ENCODE measurements at places on chromosomes 11 and 22.
A peak's percentile ranks its signal among the peaks of the same experiment; 100 is the strongest.

GRCh38 chr11:120089036-120090001 lies 48.6 kb downstream of the TRIM29 start:
- DNase-seq: peak; percentile 40

GRCh38 chr11:33195462-33196173 lies 34.3 kb upstream of the CSTF3 start:
- no peak for DNase-seq

DNA sequence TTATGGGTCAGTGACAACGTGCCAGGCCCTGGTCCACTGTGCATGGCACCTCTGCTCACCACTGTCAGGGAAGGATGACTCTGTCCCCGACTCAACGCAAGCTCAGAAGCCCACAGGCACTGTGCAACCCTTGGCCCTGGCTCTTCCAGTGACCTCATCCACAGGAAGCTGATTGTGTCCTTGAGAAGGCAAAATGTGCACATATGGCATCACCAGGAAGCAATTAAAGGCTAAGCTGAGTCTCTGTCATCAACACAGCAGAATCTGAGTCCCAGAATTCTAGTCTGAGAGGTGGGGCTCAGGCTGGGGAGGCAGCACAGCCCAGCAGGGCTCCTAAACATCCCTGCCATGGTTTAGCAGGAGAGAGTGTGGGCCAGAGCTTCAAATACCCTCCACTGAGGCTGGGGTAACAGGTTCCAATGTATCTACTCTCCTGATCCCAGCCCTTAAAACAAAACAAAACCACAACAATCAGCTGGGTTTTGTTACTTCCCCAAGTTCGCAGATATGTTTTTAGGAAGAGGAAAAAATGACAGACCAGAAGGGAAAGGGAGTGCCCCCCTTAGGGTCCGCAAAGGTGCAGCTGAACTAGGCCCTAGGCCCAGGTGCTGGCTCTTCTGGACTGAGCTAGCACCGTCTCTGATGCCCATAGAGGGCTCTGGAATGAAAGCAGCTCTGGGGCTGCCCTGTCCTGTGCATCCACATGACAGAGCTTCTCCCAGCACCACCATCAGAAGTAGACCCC lies 33.5 kb upstream of the GNAZ start:
- no peak for DNase-seq

DNA sequence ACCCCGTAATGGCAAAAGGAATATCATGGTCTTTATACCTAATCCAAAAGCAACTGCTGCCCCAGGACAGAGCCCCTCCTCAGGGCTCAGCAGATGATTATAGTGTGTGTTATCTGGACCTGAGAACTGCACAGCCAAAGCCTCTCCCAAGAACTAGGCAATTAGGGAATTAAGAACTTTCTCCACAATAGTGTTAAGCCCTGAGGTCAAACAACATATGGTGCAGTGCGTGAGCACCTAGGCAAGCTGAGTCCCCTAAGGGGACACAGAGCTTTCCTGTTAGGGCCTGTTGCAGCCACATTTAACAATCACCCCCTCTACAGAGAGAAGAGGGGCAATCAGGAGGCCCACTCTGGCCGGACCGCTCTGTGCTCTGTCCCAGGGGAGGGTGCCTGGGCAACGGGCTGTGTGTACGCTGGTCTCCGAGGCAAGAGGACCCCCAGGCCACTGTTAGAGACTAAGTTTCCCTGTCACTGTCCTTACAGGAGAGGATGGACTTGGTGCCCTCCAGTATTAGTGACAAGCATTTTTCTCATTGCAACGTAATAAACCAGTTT lies 1.4 kb upstream of the KCNJ5 start:
- DNase-seq: no peak

DNA sequence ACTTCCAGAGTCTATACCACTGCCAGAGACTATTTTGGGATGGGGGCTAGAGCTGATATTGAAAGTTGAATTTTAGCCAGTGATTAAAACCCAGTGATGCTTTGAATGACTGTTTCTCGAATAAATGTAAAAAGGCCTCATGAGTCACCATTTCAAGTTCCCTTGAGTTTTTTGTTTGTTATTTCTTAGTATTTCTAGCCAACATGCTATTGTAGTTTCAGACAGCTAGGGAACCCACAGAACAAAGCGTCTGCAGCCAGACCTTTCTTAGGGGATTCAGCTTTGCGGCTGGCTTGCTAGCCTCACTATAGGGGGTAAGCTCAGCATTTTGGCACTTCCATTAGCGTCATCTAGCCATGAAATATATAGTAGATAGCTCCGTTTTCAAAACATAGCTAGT lies 66.5 kb downstream of the DBX1 start:
- no peak for DNase-seq

- no peak for DNase-seq
Observed at GRCh38 chr22:43561415-43562178, 149.8 kb downstream of the MPPED1 start.

GRCh38 chr11:888310-889212 lies 22.0 kb downstream of the CHID1 start:
- no peak for DNase-seq

DNA sequence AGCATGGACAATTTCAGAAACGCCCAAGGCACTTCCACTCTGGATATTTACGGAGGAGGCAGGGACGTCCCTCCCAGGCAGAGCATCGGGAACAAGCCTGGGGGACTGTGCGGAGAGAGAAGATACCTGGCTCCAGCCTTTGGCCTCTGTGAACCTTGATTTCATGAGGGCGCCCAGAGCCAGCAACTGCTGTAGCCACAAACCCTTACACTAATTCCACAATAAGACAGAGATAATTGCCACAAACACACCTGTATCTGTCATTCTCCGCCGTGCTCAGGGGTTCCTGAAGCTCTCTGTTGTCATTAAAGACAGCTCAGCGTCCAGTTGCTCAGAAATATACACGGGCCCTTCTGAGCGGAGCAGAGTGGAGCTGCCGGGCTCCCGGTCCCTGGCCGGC lies 1292.1 kb downstream of the TBC1D22A start:
- no peak for DNase-seq

GRCh38 chr11:10324474-10324873 lies 19.6 kb downstream of the ADM start:
- DNase-seq: no peak

- no peak for DNase-seq
Observed at GRCh38 chr22:32416556-32417085, 4.6 kb upstream of the RTCB start.

DNA sequence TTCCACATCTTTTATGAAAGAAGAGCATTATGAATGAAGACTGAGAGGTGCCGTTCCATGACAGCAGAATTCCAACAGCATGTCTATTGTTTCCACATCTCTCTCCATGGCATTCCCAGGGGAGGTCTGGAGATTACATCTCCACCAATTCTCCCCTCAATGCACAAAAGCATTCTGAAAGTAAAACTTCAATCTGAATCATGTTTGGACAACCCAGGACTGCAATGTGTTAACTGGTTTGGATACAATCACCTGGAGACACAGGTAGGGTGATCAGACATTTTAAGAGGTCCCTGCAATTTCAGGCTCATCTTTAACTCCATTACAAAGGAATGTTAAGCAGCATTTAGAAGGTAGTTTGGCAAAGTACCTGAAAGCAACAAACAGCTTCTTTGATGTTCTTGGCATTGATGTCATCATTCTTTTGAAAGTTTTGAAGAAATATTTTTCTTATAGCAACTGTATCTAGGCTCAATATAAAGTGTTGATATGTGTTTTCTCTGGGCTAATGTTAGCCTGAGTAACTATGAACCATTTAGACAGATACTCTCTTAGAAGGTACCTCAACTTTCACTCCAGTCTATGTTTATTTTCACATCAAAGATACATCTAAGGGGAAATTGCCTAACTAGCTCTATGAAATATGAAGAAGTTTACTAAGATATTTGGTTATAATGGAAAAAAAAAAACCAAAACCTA lies 181.4 kb upstream of the MTMR2 start:
- no peak for DNase-seq

DNA sequence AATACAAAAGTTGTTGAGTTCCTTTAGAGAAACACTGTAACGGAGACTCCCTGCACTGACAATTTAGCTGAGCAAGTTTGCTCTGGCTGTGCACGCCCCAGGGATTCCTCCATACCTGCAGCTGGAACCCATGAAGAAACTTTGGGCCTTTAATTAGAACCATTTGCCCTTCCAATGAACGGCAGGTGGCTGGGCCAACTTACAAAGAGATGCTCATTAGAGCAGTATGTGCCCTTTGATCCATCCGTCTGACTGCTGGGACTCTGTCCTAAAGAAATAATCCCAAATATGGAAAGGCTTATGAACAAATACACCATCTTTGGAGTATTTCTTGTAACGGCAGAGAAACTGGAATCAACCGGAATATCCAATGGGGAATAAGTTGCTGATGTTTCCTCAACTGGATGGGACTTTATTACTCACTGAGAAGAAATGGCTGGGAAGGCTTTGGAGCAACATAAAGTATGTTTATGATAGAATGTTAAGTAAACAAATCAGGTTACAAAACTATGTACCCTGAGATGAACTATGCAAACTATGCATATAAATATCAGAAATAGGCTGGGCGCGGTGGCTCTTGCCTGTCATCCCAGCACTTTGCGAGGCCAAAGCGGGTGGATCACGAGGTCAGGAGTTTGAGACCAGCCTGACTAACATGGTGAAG lies 24.4 kb upstream of the FBLN1 start:
- no peak for DNase-seq

Data from hypothalamus (tissue), 51 donors.